ENCODE measurements at places on chromosomes 5 and 9.

- DNase-seq, result peak; percentile 51
Observed at GRCh38 chr5:31531543-31531887, 378 bp downstream of the DROSHA start.

DNA sequence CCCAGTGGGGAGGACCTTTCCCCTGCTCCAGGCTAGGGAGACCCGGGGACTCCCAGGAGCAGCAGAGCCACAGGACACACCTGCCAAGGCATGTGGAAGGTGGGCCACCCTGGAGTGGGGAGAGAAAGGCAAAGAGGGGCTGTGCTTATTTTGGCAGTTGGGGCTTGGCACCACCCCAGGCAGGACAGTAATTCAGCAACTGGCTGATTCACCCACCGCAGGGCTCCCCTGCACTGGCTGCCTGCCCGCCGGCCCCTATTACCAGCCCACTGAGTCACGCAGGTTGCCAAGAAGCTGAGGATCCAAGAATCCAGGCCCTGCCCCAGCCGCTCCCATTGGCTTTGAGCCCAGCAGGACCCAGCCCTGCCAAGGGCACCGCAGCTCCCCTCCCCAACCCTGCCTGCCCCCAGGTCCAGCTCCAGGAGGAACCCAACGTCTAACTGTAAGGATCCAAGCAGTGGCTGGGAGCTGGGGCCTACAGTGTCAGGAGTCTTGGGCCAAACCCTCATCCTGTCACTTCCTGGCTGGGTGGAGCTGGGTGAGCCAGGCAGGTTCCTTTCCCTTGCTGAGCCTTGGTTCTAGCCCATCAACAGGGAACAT is 14.2 kb upstream of the RALGDS start:
- peak; percentile 93 for DNase-seq

DNA sequence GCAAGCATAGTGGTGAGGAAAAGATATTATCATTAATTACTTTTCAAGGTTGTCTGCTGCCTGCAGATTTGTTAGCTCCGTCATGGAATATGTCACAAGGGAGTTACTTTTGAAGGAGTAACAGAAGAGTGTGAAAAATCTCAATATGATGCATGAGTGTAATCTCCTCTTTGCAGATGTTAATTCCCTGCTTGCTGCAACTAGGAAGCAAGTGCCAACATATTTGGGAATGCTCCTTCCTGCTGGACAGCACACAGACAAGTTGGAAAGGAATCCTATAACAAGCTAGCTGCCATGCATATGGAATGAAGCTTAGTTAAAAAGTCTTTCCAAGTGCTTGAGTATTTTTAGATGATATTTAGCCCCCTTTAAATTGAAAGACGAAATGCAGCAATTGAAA is 2023.6 kb upstream of the CDH6 start:
- no peak for DNase-seq

DNA sequence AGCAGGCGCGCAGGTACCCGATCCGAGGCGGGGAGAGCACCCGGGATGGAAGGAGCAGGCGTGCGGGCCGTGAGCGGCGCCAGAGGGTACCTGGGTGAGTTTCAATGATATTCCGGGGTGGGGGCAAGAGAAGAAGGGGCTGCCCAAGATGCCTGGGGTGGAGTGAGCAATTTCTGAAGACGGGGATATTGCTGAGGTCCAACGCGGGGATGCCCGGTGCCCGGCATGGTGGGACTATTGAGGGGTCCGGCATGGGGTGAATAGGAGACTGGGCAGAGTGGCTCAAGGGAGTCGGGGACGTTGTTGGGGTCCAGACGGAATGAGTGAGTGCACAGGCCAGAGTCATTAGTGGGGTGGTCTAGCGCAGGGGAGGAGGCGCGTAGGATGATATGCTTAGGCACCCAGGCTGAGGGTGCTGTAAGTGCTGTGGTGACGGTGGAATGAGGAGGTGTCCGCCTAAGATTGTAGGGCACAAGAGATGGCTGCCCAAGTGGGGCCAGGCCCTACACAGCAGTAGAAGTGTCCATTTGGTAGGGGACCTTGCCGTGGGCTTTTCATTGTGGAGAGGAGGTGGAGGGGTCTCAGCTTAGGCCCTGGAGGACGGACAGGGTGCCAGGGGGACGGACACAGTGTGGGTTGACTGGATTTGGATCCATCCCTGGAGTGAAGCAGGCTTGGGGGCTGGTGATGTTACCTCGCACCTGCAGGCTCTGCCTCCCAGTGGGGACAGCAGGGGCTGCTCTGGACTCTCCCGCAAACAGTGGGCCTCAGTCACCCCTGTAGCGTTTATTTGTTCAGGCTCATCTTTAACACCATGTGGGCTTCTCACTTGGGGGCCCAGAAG is 719 bp downstream of the MIGA2 start:
- DNase-seq, result no peak

DNA sequence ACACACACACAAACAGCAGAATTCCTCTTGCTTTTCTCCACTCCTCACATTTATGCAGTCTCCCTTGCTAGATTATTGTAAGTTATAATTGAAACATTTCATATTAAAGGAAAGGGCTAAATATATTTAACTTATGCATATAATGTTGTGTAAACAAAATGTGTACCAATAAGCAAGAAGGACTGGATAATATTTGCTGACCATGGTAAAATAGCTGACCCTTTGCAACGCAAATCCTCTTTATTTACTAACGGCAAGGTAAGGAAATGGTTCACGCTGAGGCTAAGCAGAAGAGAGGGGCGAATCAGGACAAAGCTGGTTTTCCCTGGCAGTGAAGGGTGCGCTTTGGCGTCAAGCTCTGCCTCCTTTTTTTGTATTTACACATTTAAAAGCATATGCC is 154.2 kb upstream of the IRX4 start:
- no peak for DNase-seq

DNA sequence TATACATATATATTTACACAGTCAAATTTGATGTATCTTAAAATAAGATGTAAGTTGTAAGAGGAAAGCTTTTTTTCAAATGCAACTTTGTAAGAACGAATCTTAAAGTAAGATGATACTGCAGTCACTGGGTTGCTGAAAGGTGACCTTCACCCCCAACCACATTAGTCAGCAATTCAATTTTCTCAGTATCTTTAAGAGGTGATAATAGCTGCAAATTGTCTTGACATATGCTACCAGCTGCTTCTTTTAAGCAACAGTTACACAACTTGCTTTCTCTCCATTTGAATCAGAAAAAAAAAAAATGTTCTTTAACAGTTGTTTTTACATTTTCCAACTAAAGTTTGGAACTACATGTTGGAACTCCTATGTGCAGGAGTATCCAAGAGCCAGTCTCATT is 246.6 kb upstream of the CCNG1 start:
- DNase-seq, result no peak

DNA sequence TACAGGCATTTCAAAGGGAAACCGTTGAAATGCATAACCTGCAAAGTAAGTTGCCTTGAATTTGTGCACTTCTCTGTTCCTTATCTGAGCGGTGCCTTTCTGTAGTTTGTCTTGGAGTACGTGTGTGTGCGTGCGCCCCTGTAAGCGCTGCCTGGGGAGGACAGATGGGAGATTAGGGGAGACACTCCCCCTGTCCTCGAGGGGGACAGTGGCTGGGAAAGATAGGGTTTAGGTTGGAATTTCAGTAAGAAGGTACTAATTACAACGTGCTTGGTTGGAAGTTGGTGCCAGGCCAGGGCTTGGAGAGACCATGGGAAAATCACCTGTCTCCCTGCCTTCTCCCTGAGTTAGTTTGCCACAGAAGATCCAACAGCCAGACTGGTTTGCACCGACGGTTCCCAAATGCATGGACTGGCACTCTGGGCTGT is 73.2 kb downstream of the PIK3R1 start:
- DNase-seq, result no peak

- no peak for DNase-seq
Observed at GRCh38 chr9:114416906-114417305, 29.1 kb upstream of the AKNA start.

DNA sequence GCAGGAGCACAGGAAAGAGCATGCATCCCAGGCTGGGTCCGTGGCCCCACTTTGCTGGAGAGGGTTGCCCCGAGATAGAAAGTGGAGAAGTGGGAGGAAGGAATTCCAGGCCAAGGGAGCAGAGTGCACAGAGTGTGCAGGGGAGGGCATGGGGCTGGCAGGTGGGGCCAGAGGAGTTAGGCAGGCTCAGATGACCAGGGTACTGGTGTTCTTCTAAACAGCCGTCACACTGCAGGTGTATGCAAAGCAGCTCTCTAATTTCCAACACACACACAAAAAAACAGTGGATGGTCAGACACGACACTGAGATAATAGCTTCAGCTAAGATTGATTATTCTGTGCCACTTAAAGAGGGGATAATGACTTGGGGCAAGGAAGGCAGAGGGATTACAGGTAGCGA is 212.2 kb downstream of the MTRR start:
- no peak for DNase-seq

DNA sequence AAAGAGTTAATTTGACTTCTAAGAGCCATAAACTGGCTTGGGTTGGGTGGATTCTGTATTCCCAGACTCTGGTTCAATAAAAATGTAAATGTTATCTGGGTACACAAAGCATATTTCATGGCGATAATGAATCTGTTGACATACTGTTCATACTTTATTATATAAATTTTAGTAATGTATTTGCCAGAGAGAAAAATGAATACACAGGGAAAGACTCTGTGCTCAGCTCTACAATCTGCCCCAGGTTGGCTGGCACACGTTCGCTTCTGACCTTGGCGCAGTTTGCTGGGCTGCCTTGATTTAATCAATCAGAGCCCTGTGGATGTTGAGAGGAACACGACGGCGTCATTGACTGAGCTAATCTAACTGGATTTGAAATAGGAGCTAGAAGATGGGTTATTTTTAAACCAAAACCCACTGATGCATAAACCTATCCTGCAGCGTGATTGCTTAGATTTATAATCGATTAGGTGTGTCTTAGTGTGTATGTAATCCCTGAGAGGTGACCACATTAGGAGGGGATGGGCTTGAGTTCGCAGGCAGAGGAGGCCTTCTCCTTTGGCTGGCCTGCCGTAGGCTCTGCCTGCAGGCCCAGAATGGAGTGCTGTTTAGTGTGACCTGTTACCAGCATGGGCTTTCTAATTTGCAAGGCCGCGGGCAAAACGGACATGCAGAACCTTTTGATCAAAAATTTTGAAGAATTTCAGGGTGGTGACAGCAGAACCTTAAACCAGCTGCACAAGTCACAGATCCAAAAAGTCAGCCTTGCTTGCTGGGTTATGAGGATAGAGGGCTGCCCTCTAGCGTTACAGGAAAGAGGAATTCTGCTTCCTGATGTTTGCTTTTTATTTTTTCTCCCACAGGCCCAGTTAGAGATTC is 3.9 kb upstream of the ADCY2 start:
- no peak for DNase-seq

- peak; percentile 38 for DNase-seq
Observed at GRCh38 chr9:137304383-137305059, 2.5 kb upstream of the NRARP start.

- DNase-seq, result no peak
Observed at GRCh38 chr5:5014586-5015235, 125.4 kb upstream of the ADAMTS16 start.

GRCh38 chr9:105144076-105144475 is 100.4 kb upstream of the SLC44A1 start:
- no peak for DNase-seq

- no peak for DNase-seq
Observed at GRCh38 chr9:89346696-89347095, 28.4 kb downstream of the SECISBP2 start.

- no peak for DNase-seq
Observed at GRCh38 chr9:96567203-96567700, 52.4 kb downstream of the CDC14B start.

- DNase-seq, result no peak
Observed at GRCh38 chr9:33677961-33678360, 117.4 kb upstream of the PRSS3 start.

- DNase-seq, result no peak
Observed at GRCh38 chr5:139149477-139150199, 48.5 kb downstream of the SIL1 start.
